ENCODE measurements at places on chromosomes 3 and 15. TPM values are rescaled to one million over a fixed set of nuclear protein-coding genes. Genes with fewer than 3 reads are reported as not detected.

Gene C3orf20
- not detected for polyA plus RNA-seq

Gene PRR20G
- polyA plus RNA-seq: not detected

Gene LRRC3B
- not detected for polyA plus RNA-seq

Gene SCG5
- 19.5 TPM for polyA plus RNA-seq

Data from GM23248 (cell line).